HFFc6 (cell line): ENCODE measurements at places on chromosomes 3 and 15. TPM values are rescaled to one million over a fixed set of nuclear protein-coding genes. Genes with fewer than 3 reads are reported as not detected.
A peak's percentile ranks its signal among the peaks of the same experiment; 100 is the strongest.

The NUTM1 gene
- not detected in 3 replicates for total RNA-seq

The IMPG2 gene
- 0.03 to 0.07 TPM (median 0.05 TPM) in 3 replicates for total RNA-seq

The HGD gene
- total RNA-seq: 0.52 TPM in 1 of 3 replicates, not detected in the others

DNA sequence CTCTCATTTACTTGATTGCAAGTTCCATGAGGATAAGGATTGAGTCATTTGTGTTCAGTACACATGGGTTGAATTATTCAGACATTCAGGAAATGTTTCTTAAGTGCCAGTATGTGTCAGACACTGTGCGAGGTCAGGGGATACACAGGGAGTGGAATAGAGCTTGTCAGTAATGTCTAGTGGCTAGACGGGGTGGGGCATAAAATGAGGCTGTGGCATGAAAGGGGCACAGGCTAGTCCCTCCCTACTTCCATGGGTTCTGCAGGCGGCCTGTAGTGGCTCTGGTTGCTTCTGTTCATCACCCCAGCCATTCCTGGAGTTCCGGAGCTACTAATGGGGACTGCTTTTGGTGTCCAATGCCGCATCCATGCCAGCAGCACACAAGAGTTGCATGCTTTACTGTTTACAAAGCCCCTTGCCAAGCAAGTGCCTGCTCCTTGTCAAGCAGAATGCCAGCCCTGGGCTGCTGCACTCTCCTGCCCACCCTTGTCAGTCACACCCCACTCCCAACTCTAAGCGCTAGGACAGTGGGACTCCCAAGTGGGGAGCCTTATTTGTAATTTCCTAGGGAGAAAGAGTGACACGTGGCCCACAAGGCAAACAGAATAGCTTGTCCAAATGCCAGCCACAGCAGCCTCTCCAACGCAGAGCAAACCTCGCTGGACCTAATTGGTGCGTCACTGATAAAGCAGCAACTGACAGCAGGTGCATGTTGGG lies 70.8 kb downstream of the RAB11A start:
- peak; percentile 91 for DNase-seq

- DNase-seq: no peak
Observed at GRCh38 chr3:58679446-58679845, 12.9 kb upstream of the FAM3D start.

DNA sequence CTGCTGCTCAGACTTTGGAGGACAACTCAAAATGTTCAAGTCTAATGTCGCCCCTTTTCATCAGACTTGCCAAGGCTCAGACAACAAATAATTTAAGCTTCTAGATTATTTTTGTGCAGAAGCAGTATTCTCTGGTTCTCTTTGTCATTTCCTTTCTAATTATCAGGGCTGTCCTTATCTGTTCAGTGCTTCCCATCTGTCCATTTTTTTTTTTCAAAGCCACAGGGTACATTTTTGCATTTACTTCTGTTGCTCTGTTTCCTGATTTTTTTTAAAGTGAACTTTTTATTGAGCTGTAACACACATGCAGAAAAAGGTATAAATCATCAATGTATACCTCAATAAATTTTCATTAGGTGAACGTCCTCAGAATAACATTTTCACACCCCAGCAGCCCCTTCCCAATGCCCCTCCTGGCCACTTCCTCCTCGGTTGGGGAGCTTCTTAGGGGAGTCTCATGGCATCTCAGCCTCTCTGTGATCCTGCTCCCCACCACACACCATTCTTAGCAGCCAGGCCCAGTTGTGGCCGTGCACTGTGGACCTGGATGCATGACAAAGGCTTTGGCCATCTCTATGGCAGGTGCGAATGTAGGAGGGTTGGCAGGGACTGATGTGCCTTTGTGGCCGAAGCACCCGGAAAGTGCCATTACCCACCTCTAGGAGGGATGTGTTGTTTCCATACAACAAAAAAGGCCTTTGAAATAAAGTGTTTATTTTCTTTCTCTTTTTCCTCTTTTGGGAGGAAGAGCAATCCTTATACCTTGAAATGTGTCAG lies 303.5 kb upstream of the LRRFIP2 start:
- no peak for DNase-seq

- no peak for DNase-seq
Observed at GRCh38 chr15:58513008-58513407, 81.2 kb downstream of the LIPC start.

GRCh38 chr3:63779227-63779626 lies 39.9 kb upstream of the C3orf49 start:
- DNase-seq: no peak

DNA sequence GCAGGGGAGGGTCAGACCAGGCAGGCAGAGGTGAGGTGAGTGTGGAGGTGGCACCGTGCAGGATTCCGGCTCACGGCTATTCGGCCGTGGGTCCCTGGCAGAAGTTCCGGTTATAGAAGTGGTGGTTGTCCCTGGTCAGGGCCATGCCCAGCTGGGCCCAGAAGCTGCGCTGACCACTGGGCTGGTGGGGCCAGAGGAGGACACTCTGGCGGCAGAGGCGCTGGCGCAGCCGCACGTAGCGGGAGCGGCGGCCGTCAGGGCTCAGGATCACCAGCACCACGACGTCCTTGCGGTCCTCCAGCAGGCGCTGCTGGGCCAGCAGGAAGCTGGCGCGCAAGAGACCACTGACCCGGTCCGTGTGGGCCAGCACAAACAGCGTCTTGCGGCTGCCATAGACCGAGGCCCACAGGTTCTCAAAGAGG lies 4.3 kb downstream of the TLR9 start:
- no peak for DNase-seq

DNA sequence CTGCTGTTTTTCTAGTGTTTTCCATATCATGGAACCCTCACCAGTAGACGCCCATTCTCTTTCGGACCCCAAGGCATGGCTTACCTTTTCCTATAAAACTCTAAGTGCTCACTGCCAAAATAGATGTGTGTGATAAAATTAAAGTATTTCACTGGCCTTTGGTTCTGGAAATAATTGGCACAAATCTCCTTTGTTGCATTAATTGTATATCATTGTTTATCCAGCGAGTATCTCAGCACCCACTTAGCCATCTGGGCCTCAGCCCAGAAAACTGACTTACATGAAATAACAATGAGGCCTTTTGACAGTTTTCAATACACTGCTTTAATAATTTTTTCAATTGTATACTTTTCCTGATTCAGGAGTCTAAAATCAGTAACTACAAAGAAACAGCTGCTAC lies 105.1 kb downstream of the MECOM start:
- no peak for DNase-seq

DNA sequence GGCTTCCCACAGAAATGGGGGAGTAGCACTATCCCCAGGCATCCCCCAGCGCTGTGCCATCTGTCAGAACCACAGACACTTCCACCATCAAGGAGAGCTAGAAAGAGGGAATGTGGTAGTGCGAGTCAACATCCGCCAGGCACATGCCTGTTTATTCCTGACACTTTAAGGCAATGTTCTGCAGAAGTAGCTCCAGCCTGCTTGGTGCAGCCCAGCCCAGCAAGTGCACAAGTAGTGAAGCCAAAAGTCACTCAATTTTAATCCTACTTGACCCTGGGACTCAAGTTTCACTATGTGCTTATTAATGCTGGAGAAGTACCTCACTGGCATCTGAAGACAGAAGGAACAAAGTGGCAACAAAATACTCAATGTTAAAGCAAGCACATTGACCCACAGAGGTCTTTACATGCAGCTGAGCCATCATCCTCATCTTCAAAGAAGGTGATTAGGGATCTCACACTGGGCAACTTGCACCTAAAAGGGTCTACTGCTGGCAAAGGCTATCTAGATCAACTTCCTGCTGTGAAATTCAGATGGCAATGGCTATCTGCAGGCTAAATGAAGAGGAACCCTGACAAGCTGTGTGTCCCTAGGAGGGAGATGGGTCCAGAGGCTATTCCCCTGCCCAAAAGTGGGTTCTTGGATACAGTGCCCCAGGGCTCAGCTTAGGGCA lies 61.4 kb upstream of the CLDN18 start:
- DNase-seq: no peak

DNA sequence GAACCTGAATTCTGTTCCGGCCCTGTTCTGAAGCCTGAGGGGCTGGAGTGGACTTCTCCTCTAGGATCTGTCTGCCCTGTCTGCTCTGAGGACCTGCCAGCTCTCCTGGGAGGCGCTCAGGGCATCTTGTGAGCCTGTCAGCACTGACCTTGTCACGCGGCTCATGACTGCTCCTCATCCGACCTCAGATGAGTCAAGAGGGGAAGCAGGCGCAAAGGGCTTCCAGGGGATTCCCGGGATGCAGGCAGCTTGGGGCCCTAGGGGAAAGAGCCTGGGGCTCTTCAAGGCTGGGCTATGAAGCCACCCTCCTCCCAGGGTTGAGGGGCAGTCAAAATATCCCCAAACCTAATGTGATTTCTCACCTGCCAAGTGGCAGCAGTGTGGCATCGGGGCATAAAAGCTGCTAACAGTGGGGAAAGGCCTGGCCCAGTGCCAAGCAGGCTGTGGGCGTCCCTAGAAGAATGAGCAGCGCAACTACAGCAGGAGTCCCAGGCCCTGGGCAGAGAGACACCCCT lies 27.6 kb upstream of the ANKDD1A start:
- peak; percentile 85 for DNase-seq

DNA sequence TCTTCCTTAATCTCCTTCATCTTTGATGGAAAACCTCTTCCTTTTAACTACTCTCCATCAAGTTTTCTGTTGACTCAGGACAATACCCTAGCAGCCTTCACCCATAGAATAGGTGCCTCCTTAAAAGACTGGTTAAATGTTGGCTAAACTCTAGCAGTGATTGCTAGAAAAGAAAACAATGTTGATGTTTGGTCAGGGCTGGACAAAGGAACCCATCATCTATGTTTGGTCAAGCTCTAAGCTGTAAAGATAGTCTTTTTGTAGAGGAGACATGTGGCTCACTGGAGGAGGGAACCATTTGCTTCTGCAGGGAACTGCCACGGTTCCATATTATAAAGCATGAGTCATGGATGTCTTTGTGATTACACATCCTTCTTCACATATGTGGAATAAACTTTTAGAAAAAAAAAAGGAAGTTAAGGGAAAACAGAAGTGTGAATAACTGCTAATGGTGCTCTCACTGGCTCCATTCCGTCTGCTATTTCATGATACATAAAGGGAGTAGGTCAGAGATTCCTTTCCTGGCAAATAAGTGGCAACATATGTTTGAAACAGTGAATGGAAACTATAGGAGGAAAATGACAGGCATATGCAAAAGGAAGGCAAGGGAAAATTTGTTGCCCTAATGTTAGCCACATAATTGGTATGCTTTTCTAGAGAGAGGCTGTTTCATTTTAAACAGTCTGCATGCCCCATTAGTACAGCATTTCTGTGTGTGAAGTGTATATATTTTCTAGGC lies 78.2 kb downstream of the CMSS1 start:
- peak; percentile 92 for DNase-seq

DNA sequence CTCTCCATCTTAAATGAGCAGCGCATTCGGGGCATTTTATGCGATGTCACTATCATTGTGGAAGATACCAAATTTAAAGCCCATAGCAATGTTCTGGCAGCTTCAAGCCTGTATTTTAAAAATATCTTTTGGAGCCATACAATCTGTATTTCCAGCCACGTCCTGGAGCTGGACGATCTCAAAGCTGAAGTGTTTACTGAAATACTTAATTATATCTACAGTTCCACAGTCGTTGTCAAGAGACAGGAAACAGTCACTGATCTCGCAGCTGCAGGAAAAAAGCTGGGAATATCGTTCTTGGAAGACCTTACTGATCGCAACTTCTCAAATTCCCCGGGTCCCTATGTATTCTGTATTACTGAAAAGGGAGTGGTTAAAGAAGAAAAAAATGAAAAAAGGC lies 44.4 kb upstream of the RASA2 start:
- DNase-seq: no peak

DNA sequence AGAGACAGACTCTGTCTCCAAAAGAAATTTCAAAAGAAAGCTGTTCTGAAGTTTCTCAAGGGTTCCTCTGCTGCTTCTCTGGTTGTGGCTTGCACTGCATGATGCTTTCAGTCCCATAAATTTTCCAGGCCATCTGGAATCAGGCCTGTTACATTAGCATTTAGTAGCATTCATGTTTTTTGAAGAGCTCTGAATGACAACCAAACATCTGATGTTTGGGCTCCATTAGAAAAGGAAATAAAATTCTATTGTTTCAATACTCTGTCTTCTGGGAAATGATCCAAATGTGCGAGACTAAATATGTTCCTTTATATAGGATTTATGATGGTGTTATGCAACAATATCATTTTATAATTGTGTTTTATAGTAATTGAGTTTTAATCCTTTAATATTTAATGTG lies 455.8 kb downstream of the GABRG3 start:
- DNase-seq: no peak

DNA sequence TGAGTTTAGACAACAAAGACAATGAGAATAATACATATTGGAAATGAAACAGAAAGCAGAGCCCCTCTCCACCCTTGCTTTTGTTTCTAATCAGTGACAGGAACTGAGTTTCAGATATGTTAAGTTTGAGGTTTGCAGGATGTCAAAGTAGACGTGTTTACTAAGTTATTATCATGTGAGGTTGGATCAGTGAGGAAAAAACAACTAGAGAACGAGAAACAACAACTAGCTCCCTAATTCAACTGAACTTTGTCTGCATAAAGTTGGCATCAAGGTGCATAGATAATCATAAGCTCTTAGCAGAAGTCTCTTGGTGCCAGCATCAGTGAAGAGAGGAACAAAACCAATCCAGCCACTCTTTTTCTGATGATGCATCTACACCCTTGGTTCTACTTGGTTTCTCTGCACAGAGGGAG lies 491.1 kb upstream of the NR2F2 start:
- no peak for DNase-seq

DNA sequence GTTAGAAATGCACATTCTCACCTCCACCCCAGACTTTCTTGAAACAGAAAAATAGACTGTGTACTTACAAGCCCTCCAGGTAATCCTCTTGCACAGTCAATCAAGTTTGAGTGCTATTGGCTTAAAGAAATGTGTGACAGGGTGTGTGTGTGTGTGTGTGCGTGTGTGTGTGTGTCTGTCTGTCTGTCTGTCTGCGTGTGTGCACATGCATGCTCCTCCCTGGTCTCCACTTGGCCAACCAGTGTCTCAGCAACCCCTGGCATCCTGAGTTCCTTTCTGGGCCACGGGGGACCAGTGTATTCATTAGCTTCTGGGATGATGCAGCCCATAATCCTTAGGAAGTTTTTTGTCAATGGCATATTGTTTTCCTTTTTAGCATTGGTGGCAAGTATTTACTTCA lies 128.8 kb upstream of the IL12A start:
- DNase-seq: no peak

DNA sequence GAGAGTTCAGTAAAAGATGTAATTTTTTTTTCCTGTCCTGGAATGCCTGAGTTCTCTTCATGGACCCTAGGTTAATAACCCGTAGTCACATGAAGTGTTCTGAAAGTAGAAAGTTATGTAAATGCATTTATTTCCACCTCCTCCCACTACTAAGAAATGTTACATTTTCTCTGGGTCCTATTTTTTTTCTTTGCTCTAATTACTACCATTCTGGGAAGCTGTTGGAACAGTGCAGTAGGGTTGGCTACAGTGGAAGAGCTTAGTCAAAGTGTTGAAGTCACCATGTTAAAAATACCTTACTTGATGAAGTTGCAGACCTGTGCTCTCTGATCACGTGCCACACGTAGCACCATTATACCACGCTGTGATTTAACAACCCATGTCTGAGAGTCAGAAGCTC lies 153.8 kb upstream of the TSC22D2 start:
- no peak for DNase-seq

GRCh38 chr3:66182246-66182645 lies 38.6 kb upstream of the SLC25A26 start:
- DNase-seq: no peak

- no peak for DNase-seq
Observed at GRCh38 chr3:86921971-86922680, 68.8 kb downstream of the VGLL3 start.
